ENCODE measurements at places on chromosomes 16 and 17.

DNA sequence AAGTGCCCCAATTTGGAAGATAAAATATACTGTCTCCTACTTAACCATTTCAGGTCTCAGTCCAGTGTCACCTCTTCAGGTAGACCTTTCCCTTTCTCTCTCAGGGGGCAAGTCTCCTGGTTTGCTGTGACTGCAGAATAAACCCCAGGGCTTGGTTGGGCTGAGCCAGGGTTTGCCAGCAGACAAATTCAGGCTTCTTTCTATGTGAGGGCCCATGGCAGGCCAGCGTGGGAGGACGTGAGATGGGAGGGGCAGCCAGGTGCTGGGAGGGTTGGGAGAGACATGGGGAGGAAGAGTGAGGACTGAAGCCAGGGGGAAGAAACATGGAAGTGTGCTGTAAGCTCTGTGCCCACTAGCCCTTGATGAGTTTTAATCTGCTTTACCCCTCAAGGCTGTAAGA, 163.2 kb downstream of the SPECC1 start:
- no peak for DNase-seq

GRCh38 chr17:79581324-79581932, 29.4 kb downstream of the RBFOX3 start:
- no peak for DNase-seq

GRCh38 chr17:396788-397187, 44.2 kb upstream of the RPH3AL start:
- no peak for DNase-seq

GRCh38 chr16:10752843-10753523, 9.3 kb downstream of the NUBP1 start:
- no peak for DNase-seq

DNA sequence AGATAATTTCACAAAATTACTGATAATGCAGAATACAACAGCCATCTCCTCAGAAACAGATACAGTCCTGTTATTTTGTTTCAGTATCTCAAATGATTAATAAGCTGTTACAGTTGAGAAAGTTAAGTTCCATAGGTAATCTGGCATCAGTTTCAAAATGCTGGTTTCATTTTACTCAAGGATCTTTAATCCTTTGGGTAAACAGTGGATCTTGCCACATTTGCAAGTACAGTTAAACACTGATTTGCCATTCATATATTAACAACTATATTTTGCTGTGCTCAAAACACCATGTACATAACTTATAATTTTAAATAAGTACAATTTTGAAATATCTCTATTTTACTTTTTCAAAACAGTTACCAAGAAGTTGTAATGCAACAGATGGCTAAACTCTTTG, 31.2 kb downstream of the RPGRIP1L start:
- DNase-seq: no peak

- DNase-seq: no peak
Observed at GRCh38 chr16:24721830-24722238, 7.6 kb upstream of the TNRC6A start.

DNA sequence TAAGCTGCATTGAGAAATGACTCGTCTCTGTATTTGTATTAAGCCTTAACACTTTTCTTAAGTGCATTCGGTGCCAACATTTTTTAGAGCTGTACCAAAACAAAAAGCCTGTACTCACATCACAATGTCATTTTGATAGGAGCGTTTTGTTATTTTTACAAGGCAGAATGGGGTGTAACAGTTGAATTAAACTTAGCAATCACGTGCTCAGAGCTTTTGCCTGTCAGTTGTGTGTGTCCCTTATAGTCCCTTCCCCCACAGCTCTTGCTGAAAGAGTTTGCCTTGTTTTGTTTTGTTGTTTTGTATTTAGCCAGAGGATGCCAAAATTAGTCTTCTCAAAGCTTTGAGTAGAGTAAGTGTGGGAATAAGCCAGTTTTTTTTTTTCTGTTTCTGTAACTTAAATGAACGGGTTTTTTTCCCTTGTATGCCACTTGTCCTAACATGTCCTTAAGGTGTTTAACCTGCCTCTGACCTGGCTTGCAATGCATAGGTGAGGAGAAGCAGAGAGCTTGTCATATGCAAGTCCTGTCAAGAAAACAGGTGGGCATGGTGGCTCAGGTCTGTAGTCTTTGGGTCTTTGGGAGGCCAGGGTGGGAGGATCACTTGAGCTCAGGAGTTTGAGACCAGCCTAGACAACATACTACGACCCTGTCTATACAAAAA, 4.6 kb upstream of the MAPK8IP3 start:
- DNase-seq: no peak

GRCh38 chr17:28258347-28258887, 60.6 kb upstream of the TMEM97 start:
- DNase-seq: no peak

DNA sequence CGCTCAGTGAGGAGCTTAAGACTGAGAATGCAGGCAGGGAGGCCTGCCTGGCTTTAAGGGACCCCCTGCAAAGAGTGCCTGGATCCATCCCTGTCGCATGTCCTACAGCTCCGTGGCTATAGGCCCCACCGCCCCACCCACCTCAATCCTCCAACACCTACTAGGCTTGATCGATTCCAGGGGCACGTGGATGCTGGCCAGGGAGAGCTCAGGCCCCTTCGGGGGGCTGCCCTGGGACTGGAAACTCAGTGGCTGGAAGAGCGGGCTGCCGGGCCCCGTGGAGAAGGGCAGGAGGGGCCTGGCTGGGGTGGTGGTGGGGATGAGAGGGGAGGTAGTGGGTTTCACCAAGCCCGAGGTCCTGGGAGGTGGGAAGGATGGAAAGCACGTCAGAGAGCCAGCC, 22.2 kb downstream of the GGA3 start:
- no peak for DNase-seq

- DNase-seq: peak; percentile 39
Observed at GRCh38 chr16:11309895-11310633, 28.9 kb upstream of the PRM1 start.

- DNase-seq: no peak
Observed at GRCh38 chr16:1097156-1097555, 1.1 kb upstream of the C1QTNF8 start.

- DNase-seq: no peak
Observed at GRCh38 chr16:9031107-9031506, 60.3 kb upstream of the HAPSTR1 start.

DNA sequence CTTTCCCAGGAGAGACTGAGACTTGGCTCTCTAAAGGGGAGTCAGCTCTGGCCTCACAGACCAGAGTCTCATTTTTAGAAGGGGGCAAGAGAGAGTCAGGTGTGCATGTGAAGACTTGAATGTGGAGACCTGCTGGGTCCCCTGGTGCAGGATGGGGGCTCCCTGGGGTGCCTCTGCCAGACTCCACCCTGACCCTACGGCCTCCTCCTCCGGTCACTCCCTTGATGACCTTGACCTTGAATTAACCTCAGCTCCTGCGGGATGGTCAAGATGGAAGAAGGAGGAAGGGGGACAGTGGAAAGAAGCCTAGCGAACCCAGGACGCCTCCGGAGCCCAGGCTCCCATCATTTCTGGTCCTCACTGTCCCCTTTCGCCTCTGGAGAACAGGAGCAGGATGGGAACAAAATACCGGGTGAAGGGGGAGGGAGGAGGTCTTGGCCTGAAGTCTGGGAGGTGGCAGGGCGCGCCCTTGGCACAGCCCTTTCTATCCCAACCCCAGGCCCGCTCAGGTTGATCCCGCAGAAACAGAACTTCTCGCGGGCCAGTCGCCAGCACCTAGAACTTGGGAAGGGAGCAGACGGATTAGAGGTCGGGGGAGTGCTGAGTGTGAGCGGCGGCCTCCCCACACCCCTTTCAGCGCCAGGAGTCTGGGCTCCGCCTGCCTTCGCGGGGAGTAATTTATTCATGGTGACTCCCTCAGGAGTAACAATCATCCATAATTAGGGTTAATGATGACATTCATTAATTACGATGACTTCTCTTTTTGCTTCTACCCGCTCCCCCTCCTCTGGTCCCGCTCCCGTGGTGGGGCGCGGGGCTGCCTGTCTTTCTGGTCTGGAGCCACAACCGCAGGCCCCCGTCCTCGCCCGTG, 1.6 kb downstream of the STAC2 start:
- no peak for DNase-seq

GRCh38 chr16:14310519-14310991, 239.4 kb downstream of the MRTFB start:
- DNase-seq: no peak

GRCh38 chr16:189604-190186, 9.4 kb downstream of the HBQ1 start:
- no peak for DNase-seq

DNA sequence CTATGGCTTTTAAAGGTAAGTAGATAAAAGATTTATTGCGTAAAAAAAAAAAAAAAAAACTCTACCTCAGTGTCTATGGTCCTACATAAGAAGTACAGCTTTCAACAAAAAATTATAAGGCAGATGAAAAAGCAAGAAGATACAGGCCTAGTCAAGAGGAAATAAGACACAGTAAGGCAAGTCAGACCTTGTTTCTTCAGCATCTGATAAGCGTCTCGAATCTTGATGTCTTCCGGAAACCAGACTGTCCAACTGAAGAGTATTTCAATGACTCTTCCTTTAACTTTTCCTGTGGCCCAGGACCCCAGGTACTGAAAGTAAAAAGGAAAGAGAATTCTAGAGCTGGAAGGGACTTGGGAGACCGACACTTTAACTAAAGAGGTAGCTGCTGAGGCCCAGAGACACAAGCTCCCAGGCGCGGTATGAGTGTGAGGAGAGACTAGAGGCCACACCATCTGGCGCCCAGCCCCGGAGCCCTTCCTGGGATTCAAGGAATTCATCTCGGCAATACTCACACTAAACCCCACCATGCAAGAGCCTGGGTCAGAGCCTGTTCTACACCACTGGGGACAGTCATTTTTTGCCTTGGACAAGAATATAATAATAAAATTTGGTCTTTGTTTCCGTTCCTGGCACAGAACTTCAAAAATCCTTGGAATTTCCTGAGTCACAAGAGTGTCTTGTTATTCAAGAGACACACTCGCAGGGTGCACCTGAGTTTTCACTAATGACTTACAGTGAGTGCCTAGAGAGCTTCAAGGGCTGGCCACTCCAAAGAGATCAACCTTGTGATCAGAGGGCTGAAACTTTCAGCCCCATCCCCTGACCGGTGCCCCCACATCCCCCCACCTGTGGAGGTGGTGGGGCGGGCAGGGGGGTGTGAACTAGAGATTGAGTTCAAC, 18.6 kb downstream of the GGA2 start:
- peak; percentile 22 for DNase-seq

DNA sequence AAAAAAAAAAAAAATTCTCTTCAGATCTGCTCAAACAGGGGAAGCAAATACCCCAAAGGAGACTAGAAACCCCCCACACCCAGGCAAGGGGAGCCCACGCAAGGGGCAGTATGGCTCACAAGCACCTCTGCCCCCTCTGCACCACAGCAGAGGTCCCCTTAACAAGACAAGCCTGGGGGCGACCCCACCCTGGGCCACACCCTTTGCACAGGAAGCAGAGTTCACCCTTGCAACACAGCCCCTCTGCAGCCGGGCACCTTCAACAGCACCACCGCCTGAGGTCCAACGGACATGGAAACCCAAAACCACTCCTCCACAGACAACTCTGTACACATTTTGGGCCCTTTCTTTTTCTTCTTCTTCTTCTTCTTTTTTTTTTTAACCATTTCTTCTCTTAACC, 12.8 kb downstream of the AXIN1 start:
- DNase-seq: no peak

- DNase-seq: no peak
Observed at GRCh38 chr17:47199627-47200324, 9.4 kb upstream of the MYL4 start.
